ENCODE measurements at places on chromosomes 11 and 22.

DNA sequence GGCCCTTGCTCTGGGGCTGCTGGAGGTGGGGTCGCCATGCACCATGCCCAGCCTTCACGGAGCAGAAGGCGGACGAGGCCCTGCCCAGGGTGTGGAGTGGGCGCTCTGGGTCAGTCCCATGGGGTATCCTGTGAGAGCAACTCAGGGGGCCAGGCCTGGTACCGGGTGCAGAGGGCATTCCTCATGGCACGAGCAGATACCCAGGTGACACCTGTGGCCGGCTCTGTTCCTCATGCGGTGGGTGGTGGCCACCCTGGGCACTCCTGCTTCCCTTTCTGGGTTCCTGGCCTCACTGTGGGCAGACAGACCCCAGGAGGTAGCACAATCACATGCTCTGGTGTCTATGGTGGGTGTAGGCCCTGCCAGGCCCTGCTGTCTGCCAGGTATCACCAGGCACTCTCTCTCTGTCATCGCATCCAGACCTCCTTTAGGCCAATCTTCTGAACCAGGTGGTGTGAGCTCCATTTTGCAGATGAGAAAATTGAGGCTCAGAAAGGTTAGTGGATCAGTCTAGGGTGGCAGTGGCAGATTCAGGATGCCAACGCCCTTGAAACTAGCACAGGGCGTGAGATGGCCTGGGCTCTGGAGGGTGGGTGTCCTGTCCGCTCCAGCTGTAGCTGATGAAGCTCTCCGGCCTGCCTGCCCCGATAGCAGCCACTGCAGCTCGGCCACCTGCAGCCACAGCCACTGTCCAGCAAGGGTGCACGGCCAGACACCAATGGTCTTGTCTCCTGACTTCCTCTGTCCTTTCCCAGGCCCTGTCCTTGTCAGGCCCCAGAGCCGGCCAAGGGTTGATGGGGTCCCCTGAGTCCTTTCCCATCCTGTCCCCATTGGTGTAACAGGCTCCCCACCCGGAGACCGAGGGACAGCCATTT, 15.1 kb downstream of the DGKZ start:
- DNase-seq, result no peak

- no peak for DNase-seq
These were observed 17.7 kb upstream of the ANKRD42 start for GRCh38 chr11:83175815-83176214.

- no peak for DNase-seq
These were observed 57.7 kb downstream of the BID start for GRCh38 chr22:17716529-17716928.

GRCh38 chr11:4809246-4809645, 5.1 kb upstream of the OR52R1 start:
- no peak for DNase-seq

DNA sequence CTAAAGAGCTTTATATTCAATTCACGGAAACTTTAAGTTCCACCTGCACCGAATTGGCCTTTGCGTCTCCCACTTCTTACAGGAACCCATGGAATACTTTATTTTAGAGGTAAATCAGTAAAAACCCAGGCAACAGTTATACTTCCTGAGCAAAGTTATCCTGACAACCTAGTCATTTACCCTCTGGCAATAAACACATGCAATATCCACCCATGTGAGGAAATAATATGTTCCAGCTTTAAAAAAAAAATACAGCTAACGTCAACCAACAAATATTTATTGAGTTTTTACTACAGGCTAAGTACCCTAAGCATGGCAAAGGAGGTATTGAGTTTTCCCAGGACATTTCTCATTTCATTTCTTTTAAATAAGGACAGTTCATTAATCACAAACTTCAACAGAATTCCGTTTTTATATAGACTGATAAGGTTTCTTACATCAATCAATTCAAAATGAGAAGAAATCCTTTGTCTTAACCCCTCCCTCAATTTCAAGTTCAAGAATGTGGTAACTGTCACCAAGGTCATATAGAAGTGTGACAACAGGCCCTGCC, 38.3 kb upstream of the CCDC34 start:
- DNase-seq, result no peak

DNA sequence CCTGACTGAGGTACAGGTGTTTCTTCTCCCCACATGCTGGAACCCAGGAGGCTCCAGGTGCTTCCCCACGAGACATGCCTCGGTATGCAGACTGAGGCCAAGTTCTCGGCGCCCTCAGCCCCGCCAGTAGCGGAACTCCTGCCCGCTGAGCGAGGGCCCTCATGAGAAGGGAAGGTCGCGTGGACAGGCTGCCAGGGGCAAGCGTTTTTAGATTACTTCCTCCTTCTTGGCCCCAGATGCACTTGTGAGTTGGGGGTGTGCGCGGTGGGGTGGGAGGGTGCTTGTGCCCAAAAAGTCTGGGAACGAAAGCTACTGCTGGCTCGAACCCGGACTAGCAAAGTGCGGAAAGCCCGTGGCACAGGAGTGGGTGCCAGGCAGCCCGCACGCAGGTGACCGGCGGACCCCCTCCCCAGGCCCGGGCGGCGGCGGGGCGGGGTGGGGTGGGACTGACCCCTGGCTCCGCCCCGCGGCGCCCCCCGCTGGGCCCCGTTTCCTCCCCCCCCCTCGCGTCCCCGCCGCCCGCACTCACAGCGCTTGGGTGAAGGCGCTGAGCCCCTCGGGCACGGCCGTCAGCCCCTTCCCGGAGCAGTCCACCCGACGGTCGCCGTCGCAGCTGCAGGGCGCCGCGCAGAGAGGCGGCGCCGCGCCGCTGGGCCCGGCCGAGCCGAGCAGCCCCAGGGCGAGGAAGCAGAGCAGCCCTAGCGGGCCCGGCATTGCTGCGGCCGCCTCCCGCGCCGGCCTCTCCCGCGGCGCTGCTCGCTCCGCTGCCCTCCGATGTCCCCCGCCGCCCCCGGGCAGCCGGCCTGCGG, 797 bp downstream of the LGR4 start:
- DNase-seq, result no peak

DNA sequence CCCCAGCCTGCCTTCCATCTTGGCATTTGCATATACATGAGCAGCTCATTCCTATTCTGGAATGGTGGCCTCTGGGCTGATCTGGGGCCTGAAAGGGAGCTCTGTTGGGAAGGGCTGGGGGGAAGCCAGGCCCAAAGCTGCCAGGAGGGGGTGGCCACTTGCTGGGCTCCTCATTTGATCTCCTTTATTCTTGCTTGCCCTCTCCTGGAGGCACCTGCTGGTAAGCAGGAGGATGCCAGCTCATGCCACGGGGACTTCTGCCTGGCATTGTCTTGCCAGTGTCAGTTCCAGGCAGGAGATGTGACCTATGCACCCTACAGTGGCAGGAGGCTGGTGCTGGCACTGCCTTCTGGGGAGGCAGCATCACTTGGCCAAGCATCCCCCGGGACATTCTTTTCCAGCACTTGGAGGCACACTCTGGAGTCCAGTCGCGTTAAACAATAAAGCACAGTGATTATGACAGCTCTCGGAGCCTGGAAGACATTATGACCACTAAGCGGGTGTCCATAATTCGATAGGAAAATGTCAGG, 128.3 kb downstream of the NTM start:
- DNase-seq, result no peak

DNA sequence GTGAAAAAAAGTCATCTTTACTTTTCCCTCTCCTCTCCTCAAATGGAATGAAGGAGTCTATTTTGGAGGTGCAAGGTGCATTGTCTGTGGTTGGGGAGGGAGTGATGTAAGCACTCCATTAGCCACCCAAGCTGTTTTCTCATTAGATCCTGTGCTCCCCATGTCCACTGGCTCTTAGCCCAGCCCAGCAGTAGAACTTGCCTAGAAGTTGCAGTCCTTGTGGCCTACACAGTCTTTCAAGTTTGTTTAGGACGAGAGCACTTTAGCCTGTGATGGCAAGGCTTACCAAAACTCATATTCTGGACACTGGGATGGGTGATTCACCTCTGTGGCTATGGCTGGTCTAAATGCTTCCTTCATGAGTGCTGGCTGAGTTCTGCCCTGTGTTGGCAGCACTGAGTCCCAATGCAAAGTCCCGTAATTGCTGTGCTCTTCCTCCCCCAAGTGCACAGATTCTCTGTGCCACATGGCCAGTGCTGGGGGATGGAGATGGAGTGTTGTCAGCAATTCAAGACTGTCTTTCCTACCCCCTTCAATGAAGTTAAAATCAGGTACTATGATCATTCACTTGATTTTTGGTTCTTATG, 15.8 kb downstream of the SLC22A25 start:
- no peak for DNase-seq

GRCh38 chr22:17369439-17370025, at the start of gene CECR2:
TSS of gene CECR2 (plus strand) at chr22:17369460. CDS start at chr22:17369784, 324 bp downstream.
- no peak for DNase-seq

DNA sequence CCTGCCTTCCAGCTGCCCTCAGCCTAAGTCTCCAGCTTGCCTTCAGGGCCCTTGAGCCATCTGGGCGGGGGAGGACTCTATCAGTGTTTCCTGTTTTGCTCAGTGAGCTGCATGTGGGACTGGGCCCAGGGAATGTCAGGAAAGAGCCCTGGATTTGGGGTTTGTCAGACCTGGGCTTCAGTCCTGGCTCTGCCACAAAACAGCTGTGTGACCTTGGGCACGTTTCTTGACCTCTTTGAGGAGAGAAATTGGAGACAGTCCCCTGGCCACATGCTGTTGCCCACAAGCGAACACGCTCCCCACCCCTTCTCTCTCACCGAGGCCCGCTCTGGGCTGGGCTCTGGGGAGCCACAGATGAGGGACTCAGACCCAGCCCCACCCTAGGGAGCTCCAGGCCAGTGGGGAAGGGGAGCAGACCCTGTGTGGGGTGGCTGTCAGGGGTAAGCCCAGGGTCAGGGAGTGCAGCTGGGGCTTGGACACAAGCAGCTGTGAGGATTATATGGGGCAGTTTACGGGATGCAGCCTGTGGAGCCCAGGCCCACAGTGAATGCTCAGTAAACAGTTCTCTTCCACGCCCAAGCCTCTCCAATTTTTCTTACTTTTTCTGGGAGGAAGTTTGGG, 12.3 kb downstream of the MYO7A start:
- no peak for DNase-seq

DNA sequence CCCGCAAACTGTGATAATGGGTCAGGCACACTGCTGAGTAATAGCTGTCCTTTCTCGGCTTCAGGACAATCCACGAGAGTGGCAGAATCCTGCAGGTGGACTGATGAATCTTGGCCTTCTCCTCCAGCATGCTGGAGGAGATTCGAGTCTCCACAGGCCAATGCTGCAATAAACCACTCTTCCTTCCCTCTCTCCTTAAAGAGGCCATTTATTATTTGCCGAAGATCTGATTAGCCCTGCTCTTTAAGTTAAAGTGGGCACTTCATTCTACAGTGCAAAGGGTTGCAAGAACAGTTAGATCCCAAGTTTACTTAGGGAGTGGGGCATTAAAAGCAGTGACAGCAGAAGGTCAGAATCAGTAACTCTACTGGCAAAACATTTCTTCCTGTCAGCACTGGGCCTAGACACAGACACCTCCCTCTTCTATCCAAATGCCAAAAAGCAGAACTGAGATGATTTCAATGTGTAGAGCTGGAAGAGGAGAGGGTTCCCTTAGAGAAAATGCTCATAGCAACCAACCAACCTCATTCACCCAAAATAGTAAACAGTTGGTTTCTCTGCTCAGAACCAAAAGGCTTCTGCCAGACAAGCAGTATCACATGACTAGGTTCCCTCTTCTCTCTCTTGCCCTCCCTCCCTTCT, 121.7 kb downstream of the SGSM3 start:
- no peak for DNase-seq

- DNase-seq, result peak; percentile 92
These were observed 8.7 kb upstream of the CALCA start for GRCh38 chr11:14980854-14981253.

GRCh38 chr11:88398372-88398771, 60.8 kb upstream of the CTSC start:
- no peak for DNase-seq

DNA sequence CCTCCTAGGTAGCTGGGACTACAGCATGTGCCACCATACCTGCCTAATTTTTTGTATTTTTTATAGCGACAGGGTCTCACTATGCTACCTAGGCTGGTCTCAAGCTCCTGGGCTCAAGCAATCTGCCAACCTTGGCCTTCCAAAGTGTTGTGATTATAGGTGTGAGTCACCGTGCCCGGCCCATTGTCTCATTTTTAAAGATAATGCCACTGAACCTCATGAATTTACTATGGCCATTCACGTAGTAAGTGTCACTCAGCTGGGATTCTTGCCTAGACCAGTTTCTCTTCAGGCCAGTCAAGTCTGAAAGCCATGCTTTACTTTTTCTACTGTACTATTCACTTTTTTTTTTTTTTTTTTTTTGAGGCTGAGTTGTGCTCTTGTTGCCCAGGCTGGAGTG, 22.4 kb downstream of the DEPDC5 start:
- DNase-seq, result no peak
